ENCODE measurements at places on chromosomes 1 and 21.
A peak's percentile ranks its signal among the peaks of the same experiment; 100 is the strongest.

GRCh38 chr1:185566995-185567394, 167.2 kb upstream of the HMCN1 start:
- peak; percentile 69 for DNase-seq

- DNase-seq: no peak
Measured at GRCh38 chr1:95139039-95139438, 21.9 kb downstream of the TLCD4 start.

GRCh38 chr1:13901597-13901996, 201.6 kb downstream of the PRDM2 start:
- DNase-seq: no peak

- DNase-seq: no peak
Measured at GRCh38 chr1:90204023-90204590, 209.2 kb downstream of the ZNF326 start.

DNA sequence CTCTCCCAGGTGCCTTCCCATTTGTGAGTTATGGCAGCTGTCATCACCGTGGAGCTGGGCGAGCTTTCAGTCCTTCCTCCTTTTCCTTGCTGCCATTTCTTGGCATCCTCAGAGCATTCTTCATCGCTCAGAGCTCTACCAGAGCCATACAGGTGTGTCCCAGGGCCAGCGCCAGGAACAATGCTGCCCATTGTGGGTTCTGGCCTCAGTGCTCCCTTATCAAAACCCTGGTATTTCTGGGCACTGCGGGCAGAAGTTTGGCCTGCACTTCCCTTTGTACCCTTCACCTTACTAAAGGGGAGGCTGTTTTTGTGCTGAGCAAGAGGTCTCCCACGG, 28.5 kb downstream of the RASSF5 start:
- no peak for DNase-seq

DNA sequence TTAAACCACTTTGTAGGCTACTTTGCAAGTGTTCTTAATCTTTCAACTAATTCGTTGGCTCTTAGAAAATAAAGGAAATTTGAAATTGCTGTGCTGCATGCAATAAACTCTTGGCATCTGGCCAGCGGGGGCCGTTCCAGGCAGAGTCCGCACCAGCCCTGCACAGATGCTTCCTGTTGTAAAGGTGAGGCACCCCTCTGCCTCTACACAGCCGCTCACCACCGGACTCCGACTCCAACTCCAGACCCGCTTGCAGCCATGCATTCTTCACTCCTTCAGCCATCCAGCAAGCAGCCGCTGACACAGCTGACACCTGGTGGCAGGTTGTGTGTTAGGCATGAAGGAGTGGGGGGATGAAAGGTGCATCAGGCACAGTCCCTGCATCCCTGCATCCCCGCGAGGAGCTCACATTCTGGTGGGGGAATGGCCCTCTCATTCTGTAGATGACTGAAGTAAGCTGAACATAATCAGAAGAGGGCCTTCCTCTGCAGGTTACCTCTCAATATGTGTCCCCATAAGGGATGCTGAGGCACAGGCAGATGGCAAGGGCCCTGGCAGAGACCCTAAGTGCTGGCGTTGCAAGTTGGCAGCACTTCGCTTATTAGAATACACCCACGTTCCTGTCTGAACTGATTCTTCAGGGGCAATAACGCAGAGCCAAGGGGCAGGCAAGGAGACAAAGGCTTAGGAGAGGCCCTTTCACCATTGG, 56.8 kb downstream of the GLIS1 start:
- DNase-seq: no peak

DNA sequence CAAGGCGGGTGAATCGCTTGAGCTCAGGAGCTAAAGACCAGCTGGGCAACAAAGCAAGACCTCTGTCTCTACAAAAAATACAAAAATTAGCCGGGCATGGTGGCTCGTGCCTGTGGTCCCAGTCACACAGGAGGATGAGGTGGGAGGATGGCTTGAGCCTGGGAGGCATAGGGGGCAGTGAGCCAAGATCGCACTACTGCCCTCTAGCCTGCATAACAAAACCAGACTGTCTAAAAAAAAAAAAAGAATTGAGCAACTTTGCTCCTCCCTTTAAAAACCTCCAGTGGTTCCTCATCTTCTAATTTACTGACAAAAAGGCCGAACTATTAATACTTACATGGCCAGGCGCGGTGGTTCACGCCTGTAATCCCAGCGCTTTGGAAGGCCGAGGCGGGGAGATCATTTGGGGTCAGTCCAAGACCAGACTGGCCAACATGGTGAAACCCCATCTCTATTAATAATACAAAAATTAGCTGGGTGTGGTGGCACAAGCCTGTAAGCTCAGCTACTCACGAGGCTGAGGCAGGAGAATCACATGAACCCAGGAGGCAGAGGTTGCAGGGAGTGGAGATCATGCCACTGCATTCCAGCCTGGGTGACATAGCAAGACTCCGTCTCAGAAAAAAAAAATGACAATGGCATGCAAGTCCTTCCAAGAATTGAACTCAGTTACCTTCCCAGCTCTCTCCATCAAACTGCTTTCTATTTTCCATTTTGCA, 4.4 kb downstream of the ACBD3 start:
- DNase-seq: no peak

GRCh38 chr1:186487163-186487562, 26.2 kb upstream of the PDC start:
- no peak for DNase-seq

DNA sequence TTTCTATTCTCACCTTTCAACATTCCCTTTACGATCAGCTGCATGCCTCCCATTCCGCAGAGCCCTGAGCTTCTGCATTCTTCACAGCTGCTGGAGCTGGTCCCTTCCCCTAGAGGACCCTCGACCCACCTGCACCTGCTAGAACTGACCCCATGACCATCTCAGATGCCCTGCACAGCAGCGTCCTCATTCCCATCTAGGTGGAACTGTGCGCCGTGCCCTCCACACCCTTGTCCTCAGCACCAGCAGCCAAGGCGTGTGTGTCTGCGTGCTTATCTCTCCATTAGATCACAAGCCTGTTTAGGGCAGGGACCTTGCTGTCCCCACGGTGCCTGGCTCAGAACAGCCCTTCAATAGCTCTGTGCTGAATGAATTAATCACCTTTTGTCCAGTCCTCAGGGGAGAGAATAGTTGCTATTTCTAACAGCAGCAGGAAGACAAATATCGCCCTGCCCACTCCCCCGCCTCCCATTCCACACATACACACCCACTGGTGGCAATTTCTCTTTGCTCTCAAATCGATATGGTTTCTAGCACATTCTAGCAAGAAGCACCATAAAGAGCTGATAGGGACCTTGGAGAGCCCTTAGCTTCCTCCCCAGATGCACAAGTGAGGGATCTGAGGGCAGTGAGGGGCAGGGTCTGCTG, 61.7 kb downstream of the KCNN3 start:
- DNase-seq: no peak

- no peak for DNase-seq
Measured at GRCh38 chr21:17526776-17527175, 13.9 kb downstream of the CXADR start.

DNA sequence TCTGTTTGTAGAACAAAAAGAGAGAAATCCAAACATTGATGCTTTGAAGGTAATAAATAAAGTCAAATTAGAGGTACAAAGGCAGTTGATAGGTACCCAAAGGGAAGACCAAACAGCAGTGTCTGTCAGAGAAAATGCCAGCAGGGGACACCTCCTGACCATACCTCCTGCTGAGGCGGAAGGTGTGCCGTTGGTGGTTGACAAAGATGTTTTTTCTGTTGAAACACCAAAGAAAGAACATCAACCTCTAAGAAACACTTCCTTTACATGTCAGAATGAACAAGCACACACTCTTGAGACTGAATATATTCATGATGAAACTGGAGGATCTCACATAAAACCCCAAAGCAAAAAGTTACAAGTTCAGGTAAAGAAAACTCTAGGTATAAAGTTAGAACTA, 128.3 kb downstream of the MACF1 start:
- DNase-seq: no peak

DNA sequence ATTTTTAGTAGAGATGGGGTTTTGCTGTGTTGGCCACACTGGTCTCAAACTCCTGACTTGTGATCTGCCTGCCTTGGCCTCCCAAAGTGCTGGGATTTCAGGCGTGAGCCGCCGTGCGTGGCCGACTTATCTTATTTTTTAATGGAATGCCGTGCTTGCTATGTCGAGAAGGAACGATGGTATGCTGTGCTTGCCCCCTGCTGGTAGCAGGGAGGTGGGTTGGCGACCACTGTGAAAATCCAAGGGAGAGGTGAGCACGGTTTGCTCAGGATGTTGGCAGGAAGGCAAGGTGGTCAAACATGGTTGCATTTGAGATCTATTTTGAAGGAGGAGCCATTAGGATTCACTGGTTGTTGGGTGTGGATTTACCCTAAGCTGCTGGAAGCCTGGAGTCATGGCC, 45.8 kb upstream of the RCC2 start:
- no peak for DNase-seq

GRCh38 chr1:88763649-88764406, 79.8 kb downstream of the PKN2 start:
- DNase-seq: no peak

DNA sequence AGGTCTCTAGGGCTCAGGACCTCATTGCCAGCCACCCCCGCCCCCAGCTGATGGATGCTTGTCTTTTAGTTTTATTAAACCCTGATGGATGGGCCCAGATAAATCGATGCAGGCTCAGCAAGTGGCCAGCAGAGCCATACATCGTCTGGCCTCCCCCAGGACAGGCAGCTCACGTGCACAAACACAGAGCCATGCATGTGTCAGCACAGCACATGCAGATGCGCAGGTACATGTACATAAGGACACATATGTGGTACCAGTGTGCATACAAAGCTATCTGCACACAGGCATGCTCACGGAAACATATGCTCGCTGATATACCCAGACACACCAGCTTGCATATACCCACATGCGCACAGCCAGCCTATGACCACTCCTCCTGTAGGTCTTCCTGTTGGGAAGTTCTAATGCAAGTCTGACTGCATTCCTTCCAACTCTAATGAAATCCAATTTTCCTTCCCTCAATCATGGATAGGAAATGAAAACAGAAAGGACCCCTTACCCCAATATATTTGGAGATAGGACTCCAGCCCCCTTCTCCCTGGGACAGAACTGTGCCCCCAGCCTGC, 897 bp downstream of the COL16A1 start:
- DNase-seq: no peak
